ENCODE measurements at places on chromosomes 1 and 21. TPM values are rescaled to one million over a fixed set of nuclear protein-coding genes. Genes with fewer than 3 reads are reported as not detected.

DNA sequence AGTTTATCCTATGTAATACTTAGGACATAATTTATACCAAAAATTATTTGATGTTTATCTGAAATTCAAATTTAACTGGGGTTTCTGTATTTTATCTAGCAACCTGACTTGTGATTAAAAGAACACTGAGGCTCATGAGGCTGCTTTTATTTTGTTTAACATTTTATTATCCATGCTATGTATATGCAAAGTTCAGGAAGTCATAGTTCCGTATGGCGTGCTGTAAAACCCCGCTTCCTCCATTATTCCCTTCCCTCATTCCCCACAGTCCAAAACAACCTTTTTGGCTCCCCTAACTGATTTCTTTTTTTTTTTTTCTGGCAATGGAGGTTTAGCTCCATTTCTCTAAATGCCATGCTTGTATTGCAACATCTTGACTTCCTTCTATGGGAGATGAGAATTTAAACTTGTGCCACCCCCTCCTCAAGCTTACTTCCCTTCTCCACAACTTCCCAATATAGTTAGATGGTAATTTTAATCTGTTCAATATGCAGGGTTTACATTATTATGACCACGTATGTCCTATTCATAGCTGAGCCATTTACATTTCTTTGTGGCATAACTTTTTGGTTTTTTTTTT, 138.0 kb upstream of the DNAH14 start:
- no peak for DNase-seq

DNA sequence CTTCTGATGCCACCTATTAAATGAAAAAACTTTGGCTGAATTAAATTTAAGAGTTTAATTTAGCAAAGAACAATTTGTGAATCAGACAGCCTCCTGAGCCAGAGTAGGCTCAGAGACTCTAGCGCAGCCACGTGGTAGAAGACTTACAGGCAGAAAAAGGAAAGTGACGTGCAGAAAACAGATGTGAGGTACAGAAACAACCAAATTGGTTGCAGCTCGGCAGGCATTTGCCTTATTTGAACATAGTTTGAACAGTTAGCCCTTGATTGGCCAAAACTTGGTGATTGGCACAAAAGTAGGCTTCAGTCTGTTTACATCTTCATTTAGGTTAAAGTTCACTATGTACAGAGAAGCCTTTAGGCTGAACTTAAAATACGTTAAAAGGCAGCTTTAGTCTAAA, 22.9 kb downstream of the TCP10L start:
- DNase-seq: no peak

DNA sequence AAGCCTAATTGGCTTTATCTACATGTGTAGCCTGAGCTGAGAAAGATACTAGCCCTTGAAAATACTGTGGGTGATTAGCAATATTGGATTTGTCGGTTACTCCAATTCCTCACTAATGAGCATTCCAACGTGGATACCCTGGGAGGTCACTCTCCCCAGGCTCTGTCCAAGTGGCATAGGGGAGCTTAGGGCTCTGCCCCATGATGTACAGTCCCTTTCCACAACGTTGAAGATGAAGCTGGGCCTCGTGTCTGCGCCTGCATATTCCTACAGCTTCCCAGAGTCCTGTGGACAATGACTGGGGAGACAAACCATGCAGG, 2.6 kb downstream of the RCC1 start:
- DNase-seq: no peak

Gene ARID4B
- polyA plus RNA-seq: 52.5 TPM

GRCh38 chr1:10686404-10687040, 109.9 kb downstream of the CASZ1 start:
- no peak for DNase-seq

GRCh38 chr1:20634594-20635084, 1.4 kb downstream of the PINK1 start:
- no peak for DNase-seq

GRCh38 chr1:9051379-9051778, 18.1 kb downstream of the SLC2A5 start:
- DNase-seq: no peak

- DNase-seq: no peak
These were observed 95.7 kb upstream of the NR5A2 start for GRCh38 chr1:199931666-199932377.
